ENCODE measurements at places on chromosomes 13 and 19. TPM values are rescaled to one million over a fixed set of nuclear protein-coding genes. Genes with fewer than 3 reads are reported as not detected.

DNA sequence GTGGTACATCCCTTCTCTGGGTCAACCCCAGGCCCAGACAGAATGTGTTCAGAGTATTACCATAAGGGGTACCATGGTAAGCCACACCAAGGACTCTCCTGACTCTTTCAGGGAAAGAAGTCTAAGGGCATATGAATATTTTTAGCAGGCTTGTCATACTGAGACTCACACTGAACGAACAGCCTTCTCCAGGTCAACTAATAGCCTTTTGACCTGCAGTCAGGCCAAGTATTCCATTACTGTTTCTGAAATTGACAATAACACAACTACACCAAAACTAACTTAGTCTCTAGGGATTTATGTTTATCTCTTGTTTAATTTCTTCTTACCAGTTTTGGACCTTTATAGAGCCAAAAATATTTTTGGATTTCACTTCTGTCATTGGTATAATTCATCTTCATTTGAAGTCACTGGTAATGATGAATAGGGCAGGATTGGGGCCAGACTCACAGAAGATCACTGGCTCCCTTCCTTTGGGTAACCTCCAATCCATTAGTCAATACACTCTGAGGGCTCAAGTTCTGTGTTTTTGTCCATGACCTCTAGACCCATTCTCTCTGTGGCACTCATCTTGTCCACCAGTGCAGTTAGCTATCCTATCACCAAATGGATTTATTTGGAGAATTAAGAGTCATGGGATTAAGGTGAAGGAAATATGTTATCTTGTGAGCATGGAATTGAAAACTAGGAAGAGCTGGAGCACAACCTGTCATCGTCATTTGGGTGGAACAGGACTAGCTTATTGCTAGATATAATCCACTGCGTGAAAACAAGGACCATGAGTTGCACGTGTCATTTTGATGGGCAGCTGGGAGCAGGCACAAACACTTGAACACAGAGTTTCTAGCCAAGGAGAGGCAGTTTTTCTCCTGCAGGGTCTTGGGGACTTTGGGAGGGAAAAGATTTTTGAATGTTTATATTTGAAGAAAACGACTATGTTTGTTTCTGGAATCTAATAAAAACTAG is 313.3 kb downstream of the DCLK1 start:
- no peak for DNase-seq

- DNase-seq: no peak
Observed at GRCh38 chr19:16141043-16141442, 2.4 kb upstream of the HSH2D start.

- DNase-seq: no peak
Observed at GRCh38 chr13:109788372-109789111, 2.2 kb upstream of the IRS2 start.

DNA sequence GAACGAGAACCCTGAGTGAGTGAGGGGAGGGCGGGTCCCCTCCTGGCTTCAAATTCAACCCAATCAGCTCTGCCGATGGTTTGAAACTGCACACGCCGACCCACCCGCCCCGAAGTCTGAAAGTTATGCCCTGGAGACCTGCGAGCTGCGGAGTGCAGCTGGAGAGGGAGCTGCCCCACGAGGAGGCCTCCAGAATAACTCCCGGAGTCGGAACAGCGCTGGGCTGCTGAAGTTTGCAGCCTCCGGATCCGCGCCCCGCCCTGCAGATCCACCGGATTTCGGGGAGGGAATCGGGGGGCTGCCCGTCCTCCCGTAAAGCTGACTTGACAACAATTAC is 7.0 kb downstream of the POU4F1 start:
- DNase-seq: no peak

DNA sequence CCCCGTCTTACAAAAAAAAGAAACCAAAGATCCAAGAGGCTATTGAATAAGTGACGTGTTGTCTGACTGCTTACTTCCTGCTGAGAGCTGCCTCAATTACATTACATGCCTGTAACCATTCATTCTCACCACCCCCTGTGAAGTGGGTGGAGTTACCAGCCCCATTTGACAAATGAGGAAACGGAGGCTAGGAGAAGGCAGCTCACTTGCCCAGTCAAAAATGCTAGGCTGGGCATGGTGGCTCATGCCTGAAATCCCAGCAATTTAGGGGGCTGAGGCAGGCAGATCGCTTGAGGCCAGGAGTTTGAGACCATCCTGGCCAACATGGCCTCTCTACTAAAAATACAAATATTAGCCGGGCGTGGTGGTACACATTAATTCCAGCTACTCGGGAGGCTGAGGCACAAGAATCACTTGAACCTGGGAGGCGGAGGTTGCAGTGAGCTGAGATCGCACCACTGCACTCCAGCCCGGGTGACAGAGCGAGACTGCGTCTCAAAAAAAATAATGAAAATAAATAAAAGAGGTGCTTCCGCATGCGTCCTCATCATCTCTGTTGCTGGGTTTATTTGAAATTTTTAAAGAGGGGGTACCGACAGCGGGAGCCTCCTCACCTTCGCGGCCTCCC is 499 bp downstream of the LSM7 start:
- DNase-seq: no peak

GRCh38 chr13:73777134-73777533 is 357.1 kb downstream of the KLF12 start:
- DNase-seq: no peak

- DNase-seq: no peak
Observed at GRCh38 chr13:60093425-60094019, 70.2 kb downstream of the DIAPH3 start.

DNA sequence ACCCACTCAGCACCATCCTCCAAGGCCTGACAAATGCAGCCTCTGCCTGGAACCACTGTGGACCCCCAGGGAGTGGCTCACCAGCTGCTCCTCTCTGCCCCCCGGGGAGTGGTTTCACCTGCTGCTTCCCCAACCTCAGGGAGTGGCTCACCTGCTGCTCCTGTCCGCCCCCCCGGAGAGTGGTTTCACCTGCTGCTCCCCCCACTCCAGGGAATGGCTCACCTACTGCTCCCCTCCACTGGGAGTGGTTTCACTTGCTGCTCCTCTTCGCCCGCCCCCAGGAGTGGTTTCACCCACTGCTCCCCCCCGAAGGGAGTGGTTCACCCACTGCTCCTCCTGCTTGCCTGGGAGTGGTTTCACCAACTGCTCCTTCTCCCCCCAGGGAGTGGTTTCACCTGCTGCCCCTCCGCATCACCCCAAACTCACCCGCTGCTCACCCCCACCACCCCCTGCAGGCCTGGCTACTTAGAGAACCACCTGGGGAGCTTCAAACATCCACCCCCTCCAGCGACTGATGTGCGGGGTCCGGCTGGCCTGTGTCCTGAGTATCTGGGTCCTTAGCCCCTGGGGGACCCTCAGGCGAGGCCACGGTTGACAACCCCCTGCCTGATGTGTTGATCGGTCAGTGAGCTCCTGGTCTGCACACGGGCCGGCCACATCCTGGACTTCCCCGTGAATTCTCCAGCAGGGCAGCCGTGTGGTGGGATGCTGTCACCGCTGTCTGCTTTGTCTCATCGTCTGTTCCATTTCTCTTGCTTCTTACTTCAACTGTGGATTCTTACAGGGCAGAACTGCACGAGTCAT is 14.6 kb upstream of the TMEM255B start:
- no peak for DNase-seq

- peak; percentile 82 for DNase-seq
Observed at GRCh38 chr19:1064661-1065605, 2.0 kb upstream of the ARHGAP45 start.

DNA sequence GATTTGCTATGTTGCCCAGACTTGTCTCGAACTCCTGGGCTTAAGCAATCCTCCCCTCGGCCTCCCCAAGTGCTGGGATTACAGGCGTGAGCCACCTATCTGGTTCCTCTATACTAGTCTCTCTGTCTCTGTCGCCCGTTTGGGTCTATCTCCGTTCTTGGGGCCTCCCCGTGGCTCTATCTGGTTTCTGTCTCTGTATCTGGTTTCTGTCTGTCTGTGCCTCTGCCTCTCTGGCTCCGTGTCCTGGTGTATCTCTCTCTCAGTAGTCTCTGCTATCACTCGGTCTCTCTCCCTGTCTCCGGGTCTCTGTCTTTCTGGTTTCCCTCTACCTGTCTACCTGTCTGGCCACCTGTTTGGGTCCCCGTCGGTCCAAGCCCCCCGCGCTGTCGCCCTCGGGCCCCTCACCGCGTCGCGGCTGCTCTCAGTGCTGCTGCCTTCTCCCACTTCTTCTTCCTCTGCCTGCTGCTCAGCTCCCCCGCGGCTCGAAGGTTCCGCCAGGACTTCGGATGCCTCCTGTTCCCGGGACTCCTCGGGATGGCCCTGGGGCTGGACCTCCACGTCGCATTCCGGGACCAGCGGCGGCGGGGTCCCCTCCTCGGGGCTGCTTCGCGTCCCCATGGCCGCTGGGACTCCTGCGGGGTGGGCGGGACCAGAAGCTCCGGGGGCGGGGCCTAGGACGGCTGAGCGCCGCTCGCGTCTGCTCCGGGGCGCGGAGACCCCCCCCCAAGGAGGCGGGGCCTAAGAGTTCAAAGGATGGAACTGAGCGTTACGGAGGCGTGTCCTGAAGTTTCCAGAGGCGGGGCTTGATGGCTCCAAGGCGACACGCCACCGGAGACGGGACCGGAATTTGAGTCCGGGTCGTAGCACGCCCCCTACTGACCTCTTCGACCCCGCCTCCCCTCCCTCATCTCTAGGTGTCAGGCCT is 783 bp downstream of the PHLDB3 start:
- peak; percentile 98 for DNase-seq

GRCh38 chr19:2771786-2772674 is 11.0 kb downstream of the SGTA start:
- DNase-seq: peak; percentile 82

- no peak for DNase-seq
Observed at GRCh38 chr13:27403203-27403678, 21.2 kb upstream of the GTF3A start.

GRCh38 chr19:32881766-32882165 is 12.2 kb upstream of the SLC7A9 start:
- DNase-seq: no peak

Gene CACNG7
- total RNA-seq: not detected

Gene THSD1
- 5.6 TPM for total RNA-seq

Gene ZNF729
- not detected for total RNA-seq

Gene NLRP4
- not detected for total RNA-seq

Gene DAND5
- total RNA-seq: not detected

Gene FREM2
- total RNA-seq: 9.4 TPM

Gene TUBB4A
- total RNA-seq: 6.4 TPM

Gene GJB6
- total RNA-seq: not detected
